ENCODE measurements at places on chromosomes 12 and 14.

DNA sequence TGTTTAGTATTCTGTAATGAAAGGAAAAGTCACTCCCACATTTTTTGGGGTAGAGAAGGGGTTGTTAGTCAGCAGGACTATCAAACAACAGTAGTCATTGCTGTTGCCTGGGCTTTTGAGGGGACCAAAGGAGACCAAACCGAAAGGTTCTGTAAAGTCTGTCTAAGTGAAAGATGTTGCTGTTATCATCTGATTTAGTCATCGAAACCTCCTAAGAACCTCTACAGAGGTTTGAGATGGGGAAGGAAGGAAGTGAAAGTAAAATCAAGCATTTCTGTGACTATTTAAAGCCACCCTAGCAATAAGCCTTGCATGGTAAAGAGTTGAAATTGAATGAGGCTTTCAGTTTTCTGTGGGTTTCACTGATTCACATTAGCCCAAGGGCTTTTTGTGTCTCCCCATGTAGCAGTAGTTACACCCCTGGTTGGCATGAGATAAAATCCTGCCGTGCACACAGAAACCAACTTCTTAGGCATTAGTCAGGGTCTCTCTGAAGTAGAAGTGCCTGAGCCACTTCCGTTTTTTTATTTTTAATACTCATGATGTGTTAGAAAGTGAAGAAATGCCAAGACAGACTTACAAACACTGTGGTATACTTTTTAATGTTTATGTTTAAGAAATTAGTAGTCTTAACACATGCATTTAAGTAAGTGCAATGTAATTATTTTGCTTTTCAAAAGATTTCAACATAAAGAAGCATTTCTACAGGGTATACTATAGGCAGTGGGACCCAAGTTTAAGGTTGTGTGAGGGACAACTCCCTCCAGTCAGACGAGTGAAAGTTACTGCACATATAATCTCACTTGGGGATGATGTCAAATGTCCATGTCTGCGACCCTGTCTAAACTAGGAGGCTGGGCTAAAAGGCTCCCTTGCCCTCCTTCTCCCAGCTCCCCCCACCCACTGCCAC lies 50.4 kb downstream of the DYRK2 start:
- no peak for DNase-seq

- no peak for DNase-seq
These were observed 370.6 kb downstream of the AACS start for GRCh38 chr12:125435871-125436270.

DNA sequence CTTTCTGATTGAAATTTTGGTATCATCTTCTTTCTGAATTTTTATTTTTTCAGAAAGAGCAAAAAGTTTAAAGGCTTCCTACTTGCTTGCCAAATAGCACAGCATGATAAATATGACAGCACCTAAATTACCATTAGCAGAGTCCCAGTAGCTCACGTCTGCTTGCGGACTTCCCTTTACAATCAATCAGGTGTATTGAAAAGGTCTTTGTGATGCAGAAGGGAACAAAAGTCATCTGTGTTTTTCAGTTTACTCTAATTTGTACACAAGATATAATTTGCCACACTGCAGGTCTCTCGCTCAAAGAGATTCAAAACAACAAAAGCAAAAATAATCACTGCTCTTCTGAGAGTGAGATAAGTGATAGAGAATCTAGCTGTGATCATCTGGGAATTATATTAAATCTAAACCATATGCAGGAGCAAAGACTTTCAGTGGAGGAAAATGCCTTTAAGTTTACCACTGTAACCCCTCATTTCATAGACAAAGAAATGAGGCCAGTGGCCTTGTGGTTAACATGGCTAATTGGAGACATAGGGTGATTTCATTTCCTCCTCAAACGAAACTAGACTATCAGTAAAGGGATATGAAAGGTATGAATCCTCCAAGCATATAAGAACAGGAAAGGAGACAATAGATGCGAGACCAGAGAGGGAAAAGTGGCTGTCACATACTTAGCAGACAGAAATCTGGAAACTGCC lies 240.8 kb upstream of the TMPO start:
- no peak for DNase-seq

DNA sequence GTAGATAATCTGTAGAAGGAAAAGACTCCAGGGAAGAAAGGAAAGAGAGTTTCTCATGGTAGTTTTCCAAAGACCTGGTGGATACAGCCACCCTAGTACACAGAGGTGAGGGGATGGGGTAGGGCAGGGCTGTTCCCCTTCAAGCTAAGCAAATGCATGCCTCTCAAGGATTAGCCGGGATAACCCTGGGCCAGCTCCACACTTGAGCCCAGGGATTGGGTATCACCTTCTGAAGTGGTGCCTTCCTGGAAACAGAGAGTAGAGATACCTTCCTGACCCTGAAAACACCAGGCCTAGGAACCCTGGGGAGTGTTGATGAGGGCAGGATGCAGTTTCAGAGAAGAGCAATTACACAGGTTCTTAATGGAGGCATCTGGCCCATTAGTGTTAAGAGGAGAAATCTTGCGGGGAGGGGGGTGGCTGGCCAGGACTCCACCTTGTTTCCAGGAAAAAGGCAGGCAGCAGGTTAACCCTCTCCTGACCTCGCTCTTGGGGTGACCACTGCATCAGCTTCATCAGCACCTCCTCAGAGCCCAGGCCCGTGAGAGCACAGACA lies 106.9 kb upstream of the TMEM233 start:
- DNase-seq: no peak

DNA sequence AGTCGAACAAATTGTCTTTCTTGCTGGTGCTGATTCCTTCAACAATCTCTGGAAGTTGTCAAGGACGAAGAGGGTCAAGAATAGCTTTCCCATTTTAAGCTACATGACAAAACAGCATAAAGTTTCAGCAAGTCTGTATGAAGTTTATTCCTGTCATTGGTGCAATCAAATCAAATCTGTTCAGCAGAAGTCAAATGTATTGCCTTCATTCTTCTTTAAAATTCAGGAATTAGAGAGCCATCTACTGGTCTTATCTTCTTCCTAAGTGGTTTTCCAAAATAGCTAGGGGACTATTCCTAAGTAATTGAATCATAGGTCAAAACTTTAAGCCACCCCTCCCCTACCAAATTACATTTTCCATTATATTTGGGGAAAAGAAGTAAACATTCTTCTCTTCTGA lies 990.2 kb downstream of the GALC start:
- DNase-seq: no peak

- no peak for DNase-seq
These were observed 38.9 kb upstream of the PPP1R12A start for GRCh38 chr12:79973801-79974200.

GRCh38 chr12:58927120-58927519 lies 6.8 kb upstream of the LRIG3 start:
- no peak for DNase-seq

- no peak for DNase-seq
These were observed 62.5 kb upstream of the NCOR2 start for GRCh38 chr12:124629789-124630480.

GRCh38 chr12:93782853-93783252 lies 105.7 kb downstream of the CRADD start:
- no peak for DNase-seq

DNA sequence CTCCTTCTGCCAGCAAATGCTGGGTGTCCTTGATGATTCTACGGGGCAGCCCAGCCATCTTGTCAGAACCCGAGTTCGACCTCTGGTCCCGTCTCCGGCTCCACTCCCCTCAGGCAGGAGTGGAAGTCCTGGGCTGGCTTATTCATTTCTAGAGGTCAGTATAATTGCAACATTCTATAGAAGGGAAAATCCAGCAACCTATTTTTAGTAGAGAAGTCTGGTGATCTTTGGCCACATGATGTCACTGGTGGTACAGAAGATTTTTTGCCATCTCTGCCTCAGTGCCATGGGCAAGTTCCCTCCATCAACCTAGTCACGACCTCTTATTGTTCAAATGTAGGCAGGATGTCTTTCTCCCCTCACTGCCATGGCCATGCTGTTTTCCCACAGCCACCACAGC lies 22.4 kb downstream of the OR10G2 start:
- no peak for DNase-seq

DNA sequence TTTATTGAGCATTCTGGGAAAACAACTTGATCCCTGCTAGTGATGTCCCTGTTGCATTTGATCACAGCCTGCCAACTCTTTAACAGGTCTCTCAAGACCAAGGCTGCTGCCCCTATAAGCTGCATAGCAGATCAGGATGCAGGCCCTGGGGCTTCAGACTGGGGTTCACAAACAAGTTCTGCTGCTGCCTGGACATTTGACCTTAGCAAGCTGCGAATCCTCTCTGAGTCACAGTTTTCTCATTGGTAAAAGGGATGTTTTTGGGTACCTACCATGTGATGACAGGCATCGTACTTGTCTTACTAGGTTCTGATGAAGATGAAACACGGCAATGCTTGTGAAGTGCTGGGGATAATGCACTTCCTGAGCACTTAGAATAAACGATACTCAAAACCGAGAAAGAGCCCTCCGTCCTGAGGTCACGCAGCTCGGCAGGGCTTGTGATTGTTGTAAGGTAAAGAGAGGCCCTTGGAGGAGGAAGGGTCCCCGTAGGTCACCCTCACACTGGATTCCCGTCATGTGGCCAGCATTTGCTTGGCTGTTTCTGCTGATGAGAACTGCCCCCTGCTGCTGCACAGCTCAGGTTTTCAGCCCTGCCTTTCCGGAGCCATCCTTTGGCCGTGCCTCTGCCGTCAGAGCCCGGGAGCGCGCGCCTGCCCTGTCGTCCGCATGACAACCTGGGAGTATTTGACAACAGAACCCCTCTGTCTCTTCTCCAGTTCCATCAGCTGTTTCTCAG lies 39.1 kb downstream of the TSPAN9 start:
- no peak for DNase-seq

GRCh38 chr12:124213666-124214347 lies 81.1 kb upstream of the RFLNA start:
- no peak for DNase-seq

DNA sequence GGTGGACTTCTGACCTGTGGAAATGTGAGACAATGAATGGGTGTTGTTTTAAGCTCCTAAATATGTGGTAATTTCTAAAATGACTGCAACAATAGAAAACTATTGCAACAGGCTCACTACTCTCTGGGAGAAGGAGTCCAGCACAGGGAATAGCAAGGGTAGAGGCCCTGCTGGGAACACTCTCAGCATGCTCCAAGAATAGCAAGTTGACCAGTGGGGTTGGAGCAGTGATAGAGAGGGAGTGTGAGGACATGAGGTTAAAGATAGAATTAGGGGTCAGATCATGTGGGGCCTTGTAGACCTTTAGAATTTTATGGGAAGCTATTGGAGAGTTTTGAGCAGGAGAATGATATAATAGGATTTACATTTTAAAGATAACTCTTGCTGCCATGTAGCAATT lies 346.7 kb upstream of the CCDC196 start:
- DNase-seq: no peak

- DNase-seq: no peak
These were observed 208.5 kb downstream of the RAD51B start for GRCh38 chr14:68028075-68028474.

DNA sequence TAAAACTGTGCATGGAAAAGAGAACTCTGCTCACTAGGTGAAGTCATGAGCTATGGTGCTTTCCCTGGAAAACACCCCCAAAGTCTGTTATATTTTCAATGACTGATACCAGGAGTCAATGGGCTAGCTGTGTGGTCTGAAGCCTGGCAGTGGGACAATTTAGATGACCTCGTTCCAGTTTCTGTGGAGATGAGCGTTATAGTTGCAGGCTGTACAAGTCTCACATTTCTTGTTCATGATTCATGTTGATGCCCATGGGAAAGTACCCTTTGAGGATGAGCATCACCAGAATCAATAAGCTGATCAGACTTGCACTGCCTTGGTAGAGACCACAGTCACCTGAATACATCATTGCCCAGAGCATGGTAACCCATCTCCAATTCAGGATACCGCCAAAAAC lies 70.7 kb downstream of the NOVA1 start:
- DNase-seq: no peak

GRCh38 chr12:54358191-54358944 lies 5.9 kb downstream of the GPR84 start:
- no peak for DNase-seq

- DNase-seq: no peak
These were observed 965 bp upstream of the NOS1 start for GRCh38 chr12:117362391-117362790.

- no peak for DNase-seq
These were observed 45.7 kb downstream of the PRKAB1 start for GRCh38 chr12:119713551-119714031.

DNA sequence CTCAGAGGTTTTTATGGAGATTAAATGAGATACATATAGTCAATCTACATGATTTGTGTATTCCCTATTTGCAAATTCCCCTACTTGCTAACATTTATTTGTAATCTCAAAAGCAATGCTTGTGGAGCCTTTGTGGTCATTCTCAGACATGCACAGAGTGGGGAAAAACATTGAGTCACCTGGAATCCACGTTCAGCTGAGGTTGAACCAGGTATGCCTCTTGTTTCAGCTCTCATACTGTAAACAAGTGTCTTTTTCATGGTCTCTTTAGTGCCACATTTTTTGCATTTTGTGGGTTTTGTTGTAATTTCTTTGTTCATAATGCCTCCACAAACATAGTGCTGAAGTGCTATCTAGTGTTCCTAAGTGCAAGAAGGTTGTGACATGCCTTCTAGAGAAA lies 181.9 kb downstream of the BCAT1 start:
- DNase-seq: no peak

GRCh38 chr12:74111688-74112360 lies 425.8 kb upstream of the ATXN7L3B start:
- DNase-seq: no peak

DNA sequence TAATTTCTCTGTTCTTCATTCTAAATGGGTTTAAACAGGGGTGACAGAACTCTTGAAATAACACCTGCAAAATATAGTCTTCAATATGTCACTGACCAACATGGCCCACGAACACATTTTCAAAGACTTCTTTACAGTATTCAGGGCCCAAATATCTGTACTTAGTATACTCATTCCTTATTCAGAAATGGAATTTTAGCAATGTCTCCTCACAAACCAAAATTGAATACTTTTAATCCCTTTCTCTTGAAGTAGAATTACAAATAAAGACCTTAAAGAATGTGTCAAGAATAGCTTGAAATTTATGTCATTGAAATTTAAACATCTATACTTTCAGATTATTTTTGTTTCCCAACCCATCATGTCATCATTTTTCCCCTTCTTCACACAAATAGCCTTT lies 263.1 kb downstream of the LRIG3 start:
- DNase-seq: no peak

- DNase-seq: peak; percentile 97
These were observed 313.7 kb downstream of the ADAMTS20 start for GRCh38 chr12:43238281-43238680.

DNA sequence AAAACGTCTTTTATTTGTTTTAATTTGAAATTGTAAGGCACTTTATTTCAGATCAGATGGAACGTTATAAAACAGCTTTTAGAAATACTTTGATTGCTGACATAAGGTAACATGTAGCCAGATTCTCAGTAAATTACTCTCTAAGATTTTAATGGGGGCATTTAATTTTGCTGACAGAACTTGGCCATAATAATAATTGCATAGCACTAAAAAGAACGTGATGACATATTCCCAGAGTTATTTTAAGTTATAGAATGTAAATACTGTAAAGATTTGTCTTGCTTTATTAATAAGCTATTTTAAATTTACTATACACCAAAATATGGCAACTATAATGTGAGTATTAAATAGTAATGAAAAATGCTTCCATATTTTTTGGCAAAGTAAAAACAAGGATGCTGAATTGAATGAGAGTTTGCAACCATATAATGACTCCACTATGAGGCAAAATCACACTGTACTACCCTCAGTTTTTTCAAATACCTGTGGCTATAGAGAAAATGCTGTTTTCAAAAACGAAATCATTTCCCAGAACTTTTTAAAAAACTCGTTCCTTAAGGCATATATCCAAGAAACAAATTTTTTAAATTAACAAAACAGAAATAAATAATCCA lies 876 bp downstream of the LUM start:
- DNase-seq: no peak

- peak; percentile 58 for DNase-seq
These were observed 9.0 kb downstream of the ADCY6 start for GRCh38 chr12:48779869-48780268.

Data from pulmonary artery endothelial cell (primary cell).